ENCODE measurements at places on chromosomes 7 and 10.

DNA sequence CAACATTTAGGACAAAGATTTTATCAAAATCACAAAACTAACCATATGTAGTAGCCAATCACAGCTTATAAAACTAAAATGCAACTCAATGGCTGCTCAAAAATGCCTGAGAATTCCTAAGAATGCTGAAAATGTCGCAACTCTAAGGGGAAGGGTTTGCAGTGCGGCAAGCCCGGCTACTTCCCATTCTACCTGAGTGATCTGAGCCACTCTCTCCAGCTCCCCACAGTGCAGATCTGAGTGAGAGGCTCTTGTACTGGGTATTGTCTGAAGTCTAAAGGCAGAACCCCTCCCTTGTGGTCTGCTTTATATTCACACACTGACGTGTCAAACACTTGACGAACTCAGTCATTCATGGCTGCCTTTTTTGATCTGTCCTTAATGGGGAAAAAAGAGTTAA is 28.9 kb downstream of the RAB11FIP2 start:
- DNase-seq: no peak

DNA sequence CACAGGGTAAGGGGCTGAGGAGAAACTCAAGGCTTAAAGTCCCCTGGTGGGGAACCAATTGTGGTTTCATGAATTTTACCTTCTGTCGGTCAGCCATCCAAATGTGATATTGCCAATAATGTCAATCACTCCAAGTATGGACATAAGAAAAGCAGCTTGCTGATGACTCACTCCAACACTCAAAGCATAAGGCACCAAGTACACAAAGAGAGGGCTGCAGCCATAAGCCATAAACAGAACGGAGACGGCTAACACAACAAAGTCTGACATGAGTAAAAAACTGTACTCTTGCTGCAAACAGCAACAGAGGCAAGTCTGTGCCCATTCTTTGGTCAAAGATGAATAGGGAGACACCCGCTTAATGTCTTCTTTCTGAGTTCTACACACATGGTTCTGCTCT is 24.2 kb downstream of the IFIT5 start:
- no peak for DNase-seq

DNA sequence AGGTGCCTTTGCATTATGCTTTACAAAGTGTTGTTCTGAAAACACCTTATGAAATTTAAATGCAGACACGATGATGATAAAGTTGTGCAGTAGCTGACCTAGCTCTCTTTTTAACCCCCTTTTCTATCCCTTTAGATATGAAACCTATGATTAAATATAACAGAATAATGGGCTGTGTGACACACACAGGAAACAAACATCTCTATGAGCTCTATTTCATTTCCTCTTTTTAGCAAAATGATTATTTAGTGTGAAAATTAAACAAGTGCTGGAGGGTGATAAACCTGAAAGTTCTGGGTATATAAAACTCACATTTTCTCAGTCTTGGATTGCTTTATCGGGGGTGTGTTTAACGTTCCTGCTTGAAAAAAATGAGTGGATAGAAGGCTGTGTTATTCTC is 1310.5 kb upstream of the CELF2 start:
- no peak for DNase-seq

DNA sequence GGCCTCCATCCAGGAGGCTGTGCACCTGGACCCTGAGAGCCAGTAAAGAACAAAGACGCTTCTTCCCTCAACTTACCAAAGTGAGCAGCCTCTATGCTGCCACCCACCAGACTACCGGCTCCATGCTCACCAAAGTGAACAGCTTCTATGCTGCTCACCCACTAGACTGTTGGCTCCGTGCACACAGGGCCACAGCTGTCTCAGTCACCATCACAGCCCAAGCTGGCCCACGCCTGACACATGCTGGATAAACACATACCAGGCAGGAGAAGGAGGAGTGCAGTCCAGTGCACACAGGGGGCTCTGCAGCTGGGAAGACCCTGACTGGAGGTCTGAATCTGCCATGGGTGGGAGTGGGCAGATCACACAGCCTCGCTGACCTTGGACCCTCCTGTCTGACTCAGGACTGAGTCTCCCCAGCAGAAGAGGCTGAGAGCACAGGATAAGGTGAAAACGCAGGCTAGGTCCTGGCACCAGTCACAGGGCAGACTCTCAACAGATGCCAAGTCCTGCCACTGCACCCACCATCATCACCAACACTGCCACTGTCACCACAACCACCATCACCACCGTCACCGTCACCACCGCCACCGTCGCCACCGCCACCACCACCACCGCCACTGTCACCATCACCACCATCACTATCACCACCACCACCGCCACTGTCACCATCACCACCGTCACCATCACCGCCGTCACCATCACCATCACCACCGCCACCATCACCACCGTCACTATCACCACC is 130.9 kb downstream of the MAD1L1 start:
- no peak for DNase-seq

- no peak for DNase-seq
Measured at GRCh38 chr10:12907656-12908055, 93.9 kb downstream of the CCDC3 start.

DNA sequence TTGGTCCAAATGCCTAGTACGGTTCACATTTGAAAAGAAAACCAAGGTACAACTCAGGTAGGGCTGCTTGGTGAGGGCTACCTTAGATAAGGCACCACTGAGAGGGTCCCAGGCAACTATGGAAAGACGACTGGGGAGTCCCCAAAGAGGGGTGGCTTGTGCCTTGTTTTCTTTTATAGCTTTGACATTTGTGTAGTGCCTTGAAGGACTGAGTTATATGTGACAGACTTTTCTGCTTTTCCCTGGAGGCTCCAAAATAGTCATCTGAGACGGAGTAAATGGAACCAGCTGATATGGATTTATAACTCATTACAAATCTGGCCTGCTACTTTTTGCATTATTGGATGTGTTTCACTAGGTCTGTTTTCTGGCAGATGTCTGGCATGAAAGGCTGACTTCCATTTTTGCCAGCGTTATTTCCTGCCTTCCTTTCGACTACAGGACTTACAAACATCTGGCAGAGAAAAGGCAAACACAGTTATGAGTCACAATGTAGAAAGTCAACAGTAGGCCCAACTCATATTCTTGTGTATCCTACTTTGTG is 88.2 kb upstream of the IMMP2L start:
- no peak for DNase-seq

- DNase-seq: no peak
Measured at GRCh38 chr10:70441161-70441894, at the start of gene NODAL. NODAL (minus strand) TSS chr10:70441681; CDS start chr10:70441667, 14 bp downstream.

DNA sequence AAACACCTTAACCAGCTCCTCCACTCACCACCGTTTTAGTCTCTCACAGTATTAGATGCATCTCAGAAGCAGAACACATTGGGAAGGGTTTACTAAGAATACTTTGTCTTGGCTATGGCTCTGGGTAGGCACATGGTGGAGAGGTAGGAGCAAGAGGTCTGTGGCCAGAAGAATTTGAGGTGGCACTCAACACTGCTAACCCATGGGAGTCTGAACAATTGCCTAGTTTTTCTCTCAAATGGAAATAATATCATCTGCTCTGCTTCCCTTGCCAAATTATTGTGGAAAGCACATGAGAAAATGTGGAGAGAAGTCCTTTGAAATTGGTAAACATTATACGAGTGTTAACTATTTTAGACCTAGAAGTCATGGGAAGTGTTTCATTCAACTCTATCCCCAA is 214.3 kb downstream of the SKAP2 start:
- no peak for DNase-seq

DNA sequence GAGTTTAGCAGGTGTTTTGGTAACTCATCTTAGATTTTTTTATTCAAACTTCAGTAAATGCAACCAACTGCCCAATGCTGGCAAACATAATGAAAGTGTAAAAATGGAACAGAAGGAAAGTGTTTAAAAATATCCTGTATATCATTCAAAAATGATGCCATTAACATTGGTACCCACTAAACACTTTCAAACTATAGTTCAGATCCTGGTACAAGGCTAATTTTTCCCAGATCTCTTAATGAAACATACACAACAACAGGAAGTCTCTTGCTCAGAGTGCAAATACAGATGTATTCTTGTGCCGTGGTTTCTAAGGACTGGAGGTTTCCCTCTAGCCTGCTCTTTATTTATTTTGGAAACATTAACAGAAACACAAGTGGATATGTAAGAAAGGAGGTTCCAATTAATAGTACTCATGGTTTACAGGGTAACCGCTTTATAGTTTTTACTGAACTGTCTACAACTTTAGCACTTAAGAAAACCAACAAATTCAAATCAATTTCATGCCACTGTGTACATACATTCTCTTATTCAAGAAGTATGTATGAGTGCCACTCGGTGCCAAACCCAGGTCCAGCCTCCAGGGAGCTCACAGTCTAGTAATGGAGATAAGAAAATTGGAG is 176.0 kb upstream of the AKR1E2 start:
- DNase-seq: no peak

- DNase-seq: no peak
Measured at GRCh38 chr7:45885264-45885882, 2.9 kb upstream of the IGFBP1 start.

DNA sequence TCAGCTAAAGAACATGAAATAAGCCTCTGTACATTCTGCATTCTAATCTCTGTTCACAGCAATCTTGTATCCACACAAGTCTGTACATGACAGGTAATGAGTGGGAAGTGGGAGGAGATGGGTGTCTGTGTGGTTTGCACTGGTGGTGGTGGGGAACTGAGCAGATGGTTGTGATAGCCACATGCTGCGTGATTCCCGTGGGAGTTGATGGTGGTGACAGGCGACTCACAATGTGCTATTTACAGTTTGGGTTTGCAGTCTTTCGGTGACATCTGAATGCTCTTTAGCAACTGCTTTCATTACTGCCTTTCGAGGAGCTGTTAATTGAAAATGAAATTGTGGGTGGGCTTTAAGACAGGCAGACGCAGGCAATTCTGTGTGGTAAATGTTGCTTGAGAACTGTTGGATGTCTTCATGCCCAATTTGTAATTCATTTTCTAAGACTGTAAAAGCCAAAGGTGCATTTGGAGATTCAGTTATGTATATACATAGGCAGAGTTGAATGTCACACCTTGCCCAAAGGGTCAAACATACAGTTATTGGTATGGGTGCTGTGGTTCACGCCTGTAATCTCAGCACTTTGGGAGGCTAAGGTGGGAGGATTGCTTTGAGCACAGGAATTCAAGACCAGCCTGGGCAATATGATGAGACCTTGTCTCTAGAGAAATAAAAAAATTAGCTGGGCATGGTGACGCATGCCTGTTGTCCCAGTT is 308.2 kb downstream of the AUTS2 start:
- no peak for DNase-seq

DNA sequence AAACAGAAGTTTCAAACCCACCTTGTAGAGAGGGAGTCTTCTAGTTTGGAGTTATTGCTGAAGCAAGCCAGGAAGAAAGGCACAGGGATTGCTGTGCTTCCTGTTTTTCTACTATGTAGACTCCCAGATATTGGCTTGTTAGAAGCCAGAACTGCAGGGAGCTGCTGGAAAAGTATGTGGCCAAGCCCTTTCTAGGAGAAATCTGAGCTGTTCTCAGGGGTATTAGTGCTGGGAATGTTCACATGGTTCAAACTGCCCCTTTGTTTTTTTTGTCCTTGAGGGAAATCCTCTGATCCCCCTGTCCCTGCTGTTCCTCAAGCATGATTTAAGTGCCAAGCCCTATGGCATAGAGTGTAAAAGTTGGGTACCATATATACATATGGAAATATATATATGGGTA is 184.0 kb downstream of the CCDC7 start:
- no peak for DNase-seq

DNA sequence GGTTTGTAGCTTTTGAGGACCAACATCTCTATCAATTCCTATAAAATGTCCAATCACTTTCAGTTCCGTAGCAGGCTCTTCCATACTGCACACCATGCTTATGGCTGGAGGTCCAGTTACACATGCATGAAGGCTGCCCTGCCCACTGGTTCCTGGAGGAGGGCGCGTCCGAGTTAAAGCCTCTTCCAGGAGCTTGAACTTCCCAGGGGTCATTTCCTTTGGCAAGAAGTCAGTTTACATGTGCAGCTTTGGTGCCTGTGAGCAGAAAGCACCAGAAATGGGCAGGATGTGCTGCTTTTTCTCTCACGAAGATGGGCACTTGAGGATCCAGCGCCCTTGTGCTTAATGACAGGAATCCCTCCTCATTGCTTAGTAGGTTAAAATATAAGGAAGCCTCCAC is 17.6 kb upstream of the PHYH start:
- DNase-seq: no peak

GRCh38 chr7:149171892-149172533 is 23.3 kb upstream of the ZNF282 start:
- no peak for DNase-seq

GRCh38 chr10:113294868-113295267 is 258.0 kb upstream of the HABP2 start:
- DNase-seq: no peak

GRCh38 chr10:75166623-75166972 is 44.0 kb upstream of the VDAC2 start:
- DNase-seq: no peak

GRCh38 chr7:24781106-24781505 is 23.8 kb upstream of the GSDME start:
- no peak for DNase-seq

DNA sequence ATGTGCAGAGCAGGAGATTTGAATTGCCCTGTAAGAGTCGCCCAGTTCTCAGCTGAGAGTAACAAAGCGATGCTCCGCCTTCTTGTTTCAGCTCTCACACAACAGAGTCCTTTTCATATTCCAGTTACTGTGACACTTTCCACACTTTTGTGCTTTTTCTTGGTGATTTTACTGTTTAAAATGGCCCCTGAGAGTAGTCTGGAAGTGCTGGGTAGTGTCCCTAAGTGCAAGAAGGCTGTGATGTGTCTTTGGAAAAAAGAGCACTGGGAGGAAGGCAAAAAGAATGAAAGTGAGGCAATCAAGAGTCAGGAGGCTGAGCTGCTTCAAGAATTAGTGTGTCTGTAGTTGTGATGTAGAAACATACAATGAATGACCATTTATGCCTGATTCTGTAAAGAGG is 201.2 kb upstream of the SEMA3E start:
- DNase-seq: no peak
